ENCODE measurements at places on chromosomes 2 and 18.

GRCh38 chr18:565562-566061, 14.6 kb upstream of the CETN1 start:
- no peak for DNase-seq

GRCh38 chr2:213429516-213429915, 145.3 kb downstream of the SPAG16 start:
- DNase-seq = no peak

DNA sequence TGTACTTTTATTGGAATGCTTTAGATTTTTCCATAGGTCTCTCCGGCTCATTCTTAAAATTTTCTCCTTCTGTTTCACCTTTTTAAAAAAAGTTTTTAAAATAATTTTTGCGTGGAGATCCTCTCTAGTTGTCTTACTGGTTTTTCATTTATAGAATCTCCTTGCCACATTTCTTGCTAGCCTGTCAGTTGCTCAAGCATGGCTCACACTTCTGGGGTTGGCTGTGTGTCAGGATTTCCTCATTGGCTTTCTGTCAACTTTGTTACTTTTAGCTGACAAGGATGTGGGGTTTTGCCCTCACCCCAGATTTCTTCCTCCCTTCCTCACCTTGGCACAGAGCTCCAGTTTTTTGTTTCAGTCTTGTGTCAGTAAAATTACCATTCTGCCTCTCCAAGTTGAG, 124.6 kb downstream of the ZNF407 start:
- no peak for DNase-seq

- no peak for DNase-seq
Measured at GRCh38 chr18:50039746-50040145, 155.2 kb downstream of the MYO5B start.

GRCh38 chr2:96859681-96860064, 1.9 kb upstream of the ANKRD39 start:
- no peak for DNase-seq
